ENCODE measurements at places on chromosomes 12 and 14.

- no peak for DNase-seq
Observed at GRCh38 chr12:132484891-132485441, 5.0 kb upstream of the FBRSL1 start.

- DNase-seq: no peak
Observed at GRCh38 chr12:95231190-95231589, 13.6 kb downstream of the VEZT start.

DNA sequence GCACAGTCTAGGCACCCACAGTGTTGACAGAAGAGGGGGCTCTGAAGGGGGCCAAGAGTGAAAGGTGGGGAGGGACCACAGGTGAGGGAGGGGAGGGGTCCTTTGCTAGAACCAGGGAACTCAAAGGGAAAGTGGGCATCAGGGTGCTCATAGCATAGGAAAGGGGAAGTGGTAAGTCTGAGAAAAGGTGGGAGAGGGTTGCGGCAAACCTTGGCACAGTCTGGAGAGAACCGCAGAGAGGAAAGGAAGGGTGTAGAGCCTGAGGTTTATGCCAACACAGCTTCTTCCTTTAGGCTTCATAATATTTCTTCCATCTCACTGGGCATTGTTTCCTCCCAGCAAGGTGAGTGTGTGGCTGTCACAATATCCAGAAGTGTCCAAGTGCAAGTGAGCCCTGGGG, 11.5 kb upstream of the PLEK2 start:
- no peak for DNase-seq

- DNase-seq: no peak
Observed at GRCh38 chr12:88342251-88342806, 200.2 kb downstream of the TMTC3 start.

- DNase-seq: peak; percentile 84
Observed at GRCh38 chr14:105491366-105491973, 424 bp downstream of the TEDC1 start.

- no peak for DNase-seq
Observed at GRCh38 chr14:23751616-23752015, 115.5 kb downstream of the DHRS2 start.

GRCh38 chr12:68067762-68068376, 78.6 kb downstream of the IFNG-AS1 start:
- no peak for DNase-seq

DNA sequence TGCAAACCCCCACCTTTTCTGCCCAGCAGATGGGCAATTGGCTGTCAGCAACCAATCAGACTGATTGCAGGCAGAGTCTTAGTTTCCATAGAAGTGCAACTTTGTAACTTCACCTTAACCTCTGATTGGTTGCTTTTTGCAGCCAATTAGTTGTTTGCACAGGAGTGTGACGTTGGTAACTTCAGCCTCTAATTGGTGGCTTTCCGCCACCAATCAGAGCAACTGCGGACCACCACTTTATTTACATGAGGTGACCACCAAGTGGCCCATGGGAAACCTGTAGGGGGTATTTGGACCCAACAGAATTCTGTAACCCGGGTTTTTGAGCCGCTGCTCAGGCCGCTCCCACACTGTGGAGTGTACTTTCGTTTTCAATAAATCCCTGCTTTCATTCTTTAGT, 32.3 kb downstream of the CDKN1B start:
- DNase-seq: no peak

- DNase-seq: no peak
Observed at GRCh38 chr14:93027810-93028723, 87.7 kb downstream of the ITPK1 start.

- no peak for DNase-seq
Observed at GRCh38 chr14:90487462-90487861, 90.6 kb downstream of the CALM1 start.

GRCh38 chr14:80167793-80168448, 43.4 kb downstream of the DIO2 start:
- no peak for DNase-seq

GRCh38 chr12:50514526-50515276, 9.9 kb downstream of the DIP2B start:
- no peak for DNase-seq

DNA sequence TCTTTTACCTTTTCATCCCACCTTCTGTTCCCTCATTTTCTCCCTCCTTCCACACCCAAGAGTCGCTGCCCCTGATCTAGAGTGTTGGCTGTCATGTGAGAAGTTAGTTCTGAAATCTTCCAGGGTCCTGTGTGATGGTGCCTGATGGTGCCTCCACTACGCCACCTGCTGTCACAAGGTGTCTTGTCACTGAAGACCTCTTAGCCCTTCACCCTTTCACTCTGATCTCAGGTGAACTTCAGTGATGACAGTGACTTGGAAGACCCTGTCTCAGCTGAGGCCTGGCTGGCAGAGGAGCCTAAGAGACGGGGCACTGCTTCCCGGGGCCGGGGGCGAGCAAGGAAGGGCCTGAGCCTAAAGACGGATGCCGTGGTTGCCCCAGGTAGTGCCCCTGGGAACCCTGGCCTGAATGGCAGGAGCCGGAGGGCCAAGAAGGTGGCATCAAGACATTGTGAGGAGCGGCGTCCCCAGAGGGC, 7.6 kb upstream of the PFDN5 start:
- DNase-seq: peak; percentile 20

- no peak for DNase-seq
Observed at GRCh38 chr14:29235991-29236390, 469.4 kb downstream of the FOXG1 start.

DNA sequence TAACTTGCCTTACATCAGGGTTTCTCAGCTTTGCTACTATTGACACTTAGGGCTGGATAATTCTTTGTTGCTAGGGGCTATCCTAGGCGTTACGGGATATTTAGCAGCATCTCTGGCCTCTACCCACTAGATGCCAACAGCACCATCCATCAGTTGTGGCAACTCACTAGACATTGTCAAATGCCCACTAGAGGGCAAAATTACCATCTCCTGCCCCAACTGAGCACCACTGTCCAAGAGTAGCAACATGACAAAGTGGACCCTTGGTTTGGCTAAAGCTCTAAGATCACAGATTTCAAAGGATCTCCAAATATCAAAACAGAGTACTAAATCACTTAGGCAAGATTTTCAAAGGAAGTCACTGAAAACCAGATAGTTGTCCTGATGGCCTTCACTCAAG, 251.7 kb upstream of the TBX3 start:
- DNase-seq: no peak

DNA sequence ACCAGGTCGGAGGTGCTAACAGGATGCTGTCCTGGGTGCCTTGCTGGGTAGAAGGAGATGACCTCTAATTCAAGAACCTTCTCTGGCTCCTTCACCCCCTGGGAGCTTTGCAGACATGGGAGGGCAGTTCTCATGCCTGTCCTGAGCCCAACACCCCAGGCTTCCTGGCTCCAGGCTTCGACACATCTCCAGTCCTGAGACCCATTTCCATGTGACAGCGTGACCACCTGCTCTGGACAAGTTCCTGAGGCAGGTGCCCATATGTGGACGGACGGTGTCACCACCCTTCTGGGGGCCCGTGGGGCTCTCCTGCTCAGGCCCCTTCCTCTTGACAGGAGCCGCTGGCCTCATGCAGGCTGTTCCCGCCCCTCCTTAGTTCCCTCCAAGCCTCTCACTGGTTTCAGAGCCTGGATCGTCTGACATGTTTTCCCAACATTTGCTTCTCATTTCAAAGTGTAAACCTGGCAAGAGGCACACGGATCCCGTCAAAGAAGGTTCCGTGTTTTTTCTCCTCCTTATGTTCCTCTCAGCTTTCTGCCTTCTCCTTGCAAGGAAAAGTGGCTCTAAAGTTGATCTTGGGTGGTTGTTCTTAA, 291.9 kb upstream of the RTL1 start:
- DNase-seq: no peak

- DNase-seq: no peak
Observed at GRCh38 chr14:24196071-24197055, 1.1 kb upstream of the TM9SF1 start.
